ENCODE measurements at places on chromosomes 2 and 18.

GRCh38 chr2:80255918-80256781, 48.4 kb downstream of the LRRTM1 start:
- DNase-seq, result no peak

- no peak for DNase-seq
Measured at GRCh38 chr2:218477247-218477646, 58.3 kb downstream of the VIL1 start.

- no peak for DNase-seq
Measured at GRCh38 chr2:26002632-26003310, 20.5 kb upstream of the KIF3C start.

DNA sequence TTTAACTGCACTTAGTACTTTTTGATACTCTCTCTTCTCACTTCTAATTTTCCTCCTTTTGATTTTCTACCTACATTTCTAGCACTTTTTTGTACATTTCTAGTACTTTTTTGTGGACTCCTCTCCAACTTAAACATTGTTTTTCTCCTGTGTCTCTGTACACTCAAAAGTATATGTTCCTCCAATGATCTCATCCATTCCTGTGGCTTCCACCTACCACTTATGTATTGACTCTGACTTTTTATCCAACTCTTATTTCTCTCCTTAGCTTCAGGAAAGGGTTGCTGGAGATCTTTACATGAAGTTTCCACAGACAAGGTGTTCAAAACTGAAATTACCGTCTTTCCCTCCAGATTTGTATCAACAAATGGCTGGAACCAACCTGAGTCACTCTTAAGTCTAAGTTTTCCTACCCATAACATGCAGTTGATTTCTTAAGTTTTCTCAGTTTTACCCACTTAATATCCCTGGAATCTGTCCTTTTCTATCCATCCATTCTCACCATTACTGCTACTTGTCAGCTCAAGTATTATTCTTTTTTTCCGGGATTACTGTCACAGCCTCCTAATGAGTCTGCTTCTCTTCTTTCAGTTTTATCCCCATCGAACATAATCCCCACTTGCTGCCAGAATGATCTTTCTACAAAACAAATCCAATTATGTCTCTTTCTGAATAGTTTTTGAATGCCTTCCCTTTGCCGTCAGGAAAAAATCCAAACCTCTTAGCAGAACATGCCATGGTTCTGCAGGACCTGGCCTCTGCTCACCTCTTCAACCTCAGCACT, 22.6 kb upstream of the PELI1 start:
- DNase-seq, result no peak

GRCh38 chr2:8009010-8009597, 672.8 kb upstream of the ID2 start:
- no peak for DNase-seq

DNA sequence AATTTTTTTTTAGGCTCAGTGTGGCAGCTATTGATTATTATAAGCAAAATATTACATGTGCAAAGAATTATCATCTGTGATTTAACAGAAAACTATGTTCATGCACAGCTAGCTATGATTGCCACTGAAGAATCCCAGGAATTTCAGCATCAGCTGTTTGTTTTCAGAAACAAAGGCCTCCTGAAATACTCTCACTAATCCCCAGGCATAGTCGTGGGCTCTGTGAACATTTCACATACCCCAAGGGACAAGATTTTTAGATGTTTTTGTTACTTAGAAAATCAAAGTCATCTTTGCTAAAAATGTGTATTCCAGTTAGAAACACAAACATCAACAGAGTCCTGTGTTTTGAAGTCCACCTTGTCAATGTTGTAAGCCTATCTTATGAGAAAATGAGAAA, 156.1 kb downstream of the MYO1B start:
- DNase-seq, result peak; percentile 74

GRCh38 chr18:63679820-63680606, 18.3 kb upstream of the SERPINB3 start:
- DNase-seq, result no peak

DNA sequence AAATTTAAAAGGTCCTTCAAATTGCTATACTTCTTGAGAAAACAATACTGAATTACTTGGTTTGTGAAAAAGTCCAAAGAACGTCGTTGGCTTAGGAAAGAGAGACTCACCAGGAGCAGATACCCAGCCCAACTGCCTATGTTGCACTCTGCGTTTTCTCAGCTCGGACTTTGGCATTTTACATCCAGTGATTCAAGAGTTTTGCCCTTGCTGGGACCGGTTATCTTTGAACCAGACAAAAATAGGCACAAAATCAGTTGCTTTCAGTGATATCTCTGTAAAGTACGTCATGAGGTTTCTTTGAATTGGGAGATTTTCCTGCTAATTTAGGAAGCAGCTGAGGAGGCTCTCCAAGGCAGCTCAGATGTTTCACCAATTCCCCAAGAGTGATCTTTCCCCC, 29.3 kb downstream of the FHOD3 start:
- DNase-seq, result no peak

- DNase-seq, result peak; percentile 9
Measured at GRCh38 chr2:11669454-11670291, at the start of gene NTSR2. TSS of gene NTSR2 (minus strand) at chr2:11670195. CDS start at chr2:11670129, 66 bp downstream.

DNA sequence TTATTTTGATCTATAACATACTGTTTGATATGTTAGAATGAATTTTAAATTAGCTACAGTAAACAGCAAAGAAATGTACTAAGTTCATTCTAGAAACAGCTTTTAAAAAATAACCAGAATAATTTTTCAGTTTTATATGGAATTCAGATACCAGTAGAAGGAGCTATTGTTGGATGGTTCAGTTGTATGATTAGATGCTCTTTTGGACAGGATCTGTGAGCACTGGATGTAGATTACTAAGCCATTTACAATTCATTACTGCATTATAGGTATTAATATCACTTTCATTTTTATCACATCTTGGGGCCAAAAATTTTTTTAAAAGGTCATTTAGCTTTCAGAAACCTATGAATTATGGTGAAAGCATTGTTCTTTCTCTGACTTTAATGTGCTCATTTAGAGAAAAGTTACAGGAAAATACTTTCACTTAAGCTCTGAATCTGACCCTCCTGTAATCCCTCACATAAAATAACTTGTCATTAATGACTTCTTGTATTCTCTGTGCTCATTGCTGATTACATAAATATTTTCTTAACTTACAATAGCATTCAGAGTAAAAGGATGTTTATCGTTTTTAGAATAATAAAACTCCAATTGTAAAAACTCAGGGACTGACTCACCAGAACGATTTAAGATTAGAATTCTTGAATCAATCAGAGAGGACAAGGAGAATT, 750.2 kb downstream of the SLC4A3 start:
- DNase-seq, result no peak

DNA sequence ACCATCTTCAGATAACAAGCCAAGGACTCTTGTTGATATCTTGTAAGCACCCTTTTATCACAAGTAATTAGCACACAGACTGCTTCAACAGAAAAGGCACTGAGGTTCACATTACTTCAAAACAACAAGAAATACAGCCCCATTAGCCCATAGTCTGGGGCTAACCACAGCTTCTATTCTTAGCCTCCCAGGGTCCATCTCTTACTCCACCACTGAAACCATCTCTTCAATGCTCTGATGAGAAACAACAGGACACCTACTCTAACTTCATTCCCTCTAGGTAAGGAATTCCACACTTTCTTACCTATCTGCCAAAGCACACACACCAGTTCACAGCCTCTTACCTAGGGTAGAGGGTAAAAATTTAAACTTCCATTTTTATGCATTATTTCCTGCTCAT, 26.4 kb upstream of the CYTIP start:
- no peak for DNase-seq

DNA sequence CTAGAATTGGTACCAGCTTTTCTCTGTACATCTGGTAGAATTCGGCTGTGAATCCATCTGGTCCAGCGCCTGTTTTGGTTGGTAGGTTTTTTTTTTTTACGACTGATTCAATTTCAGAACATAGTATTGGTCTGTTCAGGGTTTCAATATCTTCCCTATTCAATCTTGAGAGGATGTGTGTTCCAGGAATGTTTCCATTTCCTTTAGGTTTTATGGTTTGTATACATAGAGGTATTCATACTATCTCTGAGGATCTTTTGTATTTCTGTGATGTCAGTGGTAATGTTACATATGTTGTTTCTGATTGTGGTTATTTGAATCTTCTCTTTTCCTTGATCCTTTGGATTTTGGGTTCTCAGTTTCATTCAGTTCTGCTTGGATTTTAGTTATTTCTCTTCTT, 172.1 kb upstream of the ITGA4 start:
- no peak for DNase-seq

DNA sequence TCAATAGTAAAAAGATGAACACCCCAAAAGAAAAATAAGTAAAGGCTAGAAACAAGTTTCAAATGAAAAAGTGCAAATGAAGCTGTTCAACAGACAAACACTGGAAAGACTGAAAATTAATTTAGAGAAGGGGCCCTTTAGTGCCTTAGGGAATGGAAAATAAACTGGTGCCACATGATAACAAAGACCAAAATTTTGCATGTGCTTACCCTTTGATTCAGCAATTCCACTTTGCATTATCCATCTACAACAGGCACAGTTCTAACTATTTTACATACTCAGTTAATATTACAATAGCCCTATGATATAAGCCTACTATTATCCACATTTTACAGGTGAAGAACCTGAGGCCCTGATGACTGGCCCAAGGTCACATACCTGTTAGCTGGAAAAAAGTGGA, 183.9 kb downstream of the NBAS start:
- DNase-seq, result no peak

DNA sequence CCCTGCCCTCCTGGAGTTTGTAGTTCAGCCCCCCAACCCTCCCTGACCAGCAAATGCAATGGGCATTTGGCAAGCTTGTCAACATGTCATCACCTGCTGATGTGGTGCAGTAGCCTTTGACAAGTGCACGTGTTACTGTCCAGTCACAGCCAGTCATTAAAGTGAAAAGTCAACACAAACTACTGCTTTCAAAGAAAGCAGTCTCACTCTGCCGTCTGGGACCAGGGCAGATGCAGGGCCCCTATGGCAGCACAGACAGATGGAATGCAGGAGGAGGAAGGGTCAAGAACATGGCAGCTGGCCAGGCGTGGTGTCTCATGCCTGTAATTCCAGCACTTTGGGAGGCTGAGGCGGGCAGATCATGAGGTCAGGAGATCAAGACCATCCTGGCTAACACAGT, 222.4 kb upstream of the OSR1 start:
- DNase-seq, result no peak

DNA sequence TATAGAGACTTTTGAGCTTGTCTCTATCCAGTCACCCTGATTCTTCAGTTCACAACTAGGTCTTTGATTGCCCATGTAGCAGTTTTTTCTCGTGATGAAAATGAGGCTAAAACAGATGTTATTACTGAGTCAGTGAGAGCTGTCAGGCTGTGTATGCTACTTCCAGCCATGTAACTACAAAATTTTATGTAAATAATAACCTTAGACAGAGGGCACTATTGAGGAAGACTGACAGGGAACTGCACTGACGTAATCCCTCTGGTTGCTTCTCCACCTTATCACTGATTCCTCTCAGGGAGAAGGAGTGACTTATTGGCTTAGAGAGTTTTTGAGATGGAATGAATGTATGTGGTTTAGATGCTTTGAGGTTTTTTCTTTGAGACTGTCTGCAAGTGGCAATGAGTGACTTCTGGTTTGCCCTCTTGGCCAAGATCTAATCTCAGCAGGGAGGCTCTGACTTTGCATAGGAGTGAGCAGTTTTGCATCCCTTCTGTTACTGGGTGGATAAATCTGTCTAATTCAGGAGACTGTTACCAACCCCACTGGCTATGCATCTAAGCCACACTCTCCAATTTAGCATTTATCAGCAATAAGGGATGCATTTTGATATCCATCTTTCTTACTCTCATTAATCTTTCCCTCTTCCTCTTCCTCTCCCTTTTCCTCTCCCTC, 555.2 kb upstream of the FANCL start:
- DNase-seq, result no peak

DNA sequence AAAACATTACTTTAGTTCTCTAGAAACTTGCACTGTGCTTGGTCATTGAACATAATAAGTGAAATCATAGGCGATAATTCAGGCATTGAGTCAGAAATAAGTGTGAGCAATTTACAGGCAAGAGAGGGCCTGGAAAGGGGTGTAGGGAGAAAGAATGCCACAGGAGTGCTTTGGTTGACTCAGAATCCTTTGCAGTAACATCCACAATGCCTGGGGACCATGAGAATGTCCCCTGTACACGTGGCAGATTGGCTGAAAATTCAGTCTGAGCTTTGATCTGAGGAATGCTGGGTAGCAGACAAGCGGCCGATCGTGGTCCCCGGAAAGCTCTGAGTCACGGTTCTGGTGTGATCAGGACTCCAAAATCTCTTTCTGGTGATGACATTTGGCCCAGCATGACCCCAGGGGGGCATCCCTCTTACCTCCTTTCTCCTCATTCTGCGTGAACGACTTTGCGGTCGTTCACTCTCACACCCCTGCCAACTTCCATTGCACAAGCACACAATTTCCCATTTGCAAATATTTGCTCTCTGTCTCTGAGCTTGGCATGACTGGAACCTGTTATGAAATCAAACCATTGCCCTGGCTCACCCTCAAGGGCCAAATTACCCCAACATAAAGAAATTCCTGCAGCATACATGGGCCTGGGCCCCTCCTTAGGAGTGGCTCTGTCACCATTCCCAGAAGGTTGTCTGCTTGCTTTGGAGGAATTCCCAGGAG, 305.0 kb upstream of the EPAS1 start:
- DNase-seq, result peak; percentile 34

DNA sequence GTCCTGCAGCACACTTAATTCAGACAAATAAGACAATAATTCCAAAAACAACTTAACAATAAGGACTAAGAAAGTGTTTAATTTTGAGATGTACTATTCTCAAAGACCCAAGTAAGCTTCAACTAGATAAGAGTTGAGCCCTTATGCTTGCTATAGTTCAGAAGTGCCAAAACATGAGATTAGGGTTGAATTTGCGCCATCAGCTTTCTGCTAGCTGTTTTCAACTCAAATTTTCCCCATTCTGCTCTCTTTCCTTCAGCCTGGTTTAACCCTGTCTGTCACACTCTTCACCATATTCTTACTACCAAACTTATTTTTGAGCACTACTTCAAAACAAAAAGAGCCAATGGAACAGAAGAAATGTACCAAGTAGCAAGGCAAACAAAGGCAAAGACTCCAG, 4.1 kb downstream of the NFE2L2 start:
- no peak for DNase-seq

DNA sequence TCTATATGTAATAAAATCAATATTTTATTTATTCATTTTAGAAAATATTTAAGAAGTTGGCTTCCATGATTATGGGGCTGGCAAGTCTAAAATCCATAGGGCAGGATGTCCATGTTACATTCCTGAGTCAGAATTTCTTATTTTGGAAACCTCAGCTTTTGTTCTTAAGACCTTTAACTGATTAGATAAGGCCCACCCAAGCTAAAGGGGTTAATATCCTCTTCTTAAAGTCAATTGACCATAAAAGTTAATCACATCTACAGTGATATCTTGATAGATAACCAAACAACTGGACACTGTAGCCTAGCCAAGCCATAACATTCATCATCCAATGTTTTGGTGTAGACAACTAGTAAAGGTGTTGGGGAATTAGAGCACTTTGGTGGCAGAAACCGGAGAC, 1035.4 kb upstream of the ZEB2 start:
- DNase-seq, result no peak

GRCh38 chr2:238724728-238725127, 123.2 kb upstream of the TWIST2 start:
- DNase-seq, result no peak

Data from fibroblast of skin of left biceps (primary cell).